ENCODE measurements at places on chromosomes 4 and X.

DNA sequence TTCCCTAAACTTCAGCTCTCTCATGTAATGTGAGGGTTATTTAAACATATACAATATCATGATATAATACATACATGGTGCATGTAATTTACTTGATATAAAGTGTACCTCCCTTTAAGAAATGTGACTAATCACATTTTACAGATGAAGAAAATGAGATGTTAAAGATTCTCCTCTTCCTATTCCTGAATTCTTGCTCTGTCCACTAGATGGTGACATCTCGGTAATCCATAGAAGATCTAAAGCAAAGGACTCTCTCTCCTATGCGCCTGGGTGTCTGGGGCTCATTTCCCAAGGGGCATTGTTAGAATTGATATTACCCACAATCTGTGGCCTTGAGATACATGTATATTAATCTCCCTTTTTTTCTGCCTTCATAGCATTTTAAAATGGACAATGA, 804.9 kb downstream of the RAB28 start:
- no peak for DNase-seq

GRCh38 chr4:78749972-78750727, 26.0 kb upstream of the BMP2K start:
- no peak for DNase-seq

DNA sequence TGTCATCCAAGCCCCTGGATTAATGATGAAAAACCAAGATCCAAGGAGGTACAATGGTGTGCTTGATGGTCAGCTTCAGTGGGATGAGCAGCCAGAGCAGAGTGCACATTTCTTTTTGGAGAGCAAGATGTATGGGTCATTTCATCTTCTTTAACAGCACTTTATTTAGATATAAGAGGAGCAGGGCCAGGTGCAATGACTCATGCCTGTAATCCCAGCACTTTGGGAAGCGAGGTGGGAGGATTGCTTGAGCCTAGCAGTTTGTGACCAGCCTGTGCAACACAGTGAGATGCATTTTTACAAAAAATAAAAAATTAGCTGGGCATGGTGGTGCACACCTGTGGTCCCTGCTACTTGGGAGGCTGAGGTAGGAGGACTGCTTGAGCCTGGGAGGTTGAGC, 45.3 kb upstream of the MAP3K15 start:
- no peak for DNase-seq

DNA sequence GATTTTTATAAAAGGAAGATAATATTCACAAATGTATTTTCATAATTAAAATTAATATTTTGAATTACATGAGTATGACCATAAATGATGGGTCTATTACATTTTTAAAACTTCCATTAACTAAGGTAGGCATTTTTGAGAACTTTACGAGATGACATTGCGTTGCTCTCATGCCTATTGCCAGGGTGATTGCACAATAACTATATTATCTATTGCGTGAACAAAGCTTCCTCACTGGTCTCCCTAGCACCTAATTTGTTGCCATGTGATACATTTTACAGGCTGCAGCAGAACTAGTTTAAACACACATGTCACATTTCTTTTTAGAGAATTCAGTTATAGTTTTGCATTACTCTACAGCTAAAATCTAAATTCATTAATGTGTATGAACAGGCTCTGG, 289.7 kb upstream of the GRID2 start:
- no peak for DNase-seq

DNA sequence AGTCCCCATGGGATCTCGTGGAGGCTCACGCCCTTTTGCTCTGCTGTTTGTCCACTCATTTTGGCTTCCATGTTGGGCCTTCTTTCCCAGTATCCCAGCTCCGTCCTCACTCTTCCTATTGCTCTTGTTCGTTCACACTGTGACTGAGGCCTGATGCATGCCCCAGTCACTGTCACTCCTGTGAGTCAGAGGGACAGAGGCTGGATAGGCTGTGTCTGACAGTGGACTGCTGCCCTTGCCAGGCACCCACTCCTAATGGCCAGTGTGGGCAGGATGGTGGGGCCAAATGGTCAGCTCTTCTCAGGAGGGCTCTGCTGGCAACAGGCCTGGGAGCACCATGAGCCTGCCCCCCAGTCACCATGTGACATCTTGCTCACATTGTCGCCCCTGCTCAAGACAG, 40.0 kb downstream of the HADH start:
- no peak for DNase-seq

- no peak for DNase-seq
Measured at GRCh38 chr4:62260254-62260653, 1060.1 kb downstream of the ADGRL3 start.

GRCh38 chr4:1570291-1571164, 113.6 kb downstream of the FAM53A start:
- DNase-seq = no peak

- no peak for DNase-seq
Measured at GRCh38 chr4:170051402-170051801, 25.2 kb upstream of the MFAP3L start.
